Activated CD4-positive, alpha-beta T cell treated with anti-CD3 and anti-CD28 coated beads, Interleukin-2, Interleukin-4, amounts not matched to agents 100 ng/mL and 50 ng/mL, durations not matched to agents 16 hours and 8 hours (primary cell): ENCODE measurements at places on chromosomes 2 and 18.

DNA sequence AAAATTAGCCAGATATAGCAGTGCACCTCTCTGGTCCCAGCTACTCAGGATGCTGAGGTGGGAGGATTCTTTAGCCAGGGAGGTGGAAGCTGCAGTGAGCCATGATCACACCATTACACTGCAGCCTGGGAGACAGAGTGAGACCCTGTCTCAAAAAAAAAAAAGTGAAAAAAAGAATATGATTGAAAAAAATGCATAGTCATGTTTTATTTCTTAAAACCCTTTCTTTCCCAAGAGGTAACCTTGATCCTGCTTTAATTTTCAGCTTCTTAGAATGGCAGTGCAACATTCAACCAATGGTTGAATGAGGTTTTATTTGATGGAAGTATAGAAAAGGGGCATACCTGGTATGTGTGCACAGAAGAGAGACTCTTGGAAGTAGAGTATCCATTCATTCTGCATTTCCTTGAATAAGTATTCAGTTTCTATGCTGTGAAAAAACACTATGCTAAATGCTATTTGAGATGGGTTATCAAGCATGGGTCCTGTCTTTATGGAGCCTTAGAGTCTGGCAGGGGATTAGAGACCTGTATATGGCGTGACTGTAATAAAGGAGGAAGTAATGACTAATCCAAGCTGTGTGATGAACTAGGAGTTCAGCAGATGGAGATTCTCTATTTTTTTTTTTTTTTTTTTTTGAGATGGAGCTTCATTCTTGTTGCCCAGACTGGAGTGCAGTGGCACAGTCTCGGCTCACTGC is 146.3 kb downstream of the WDSUB1 start:
- no peak for DNase-seq

DNA sequence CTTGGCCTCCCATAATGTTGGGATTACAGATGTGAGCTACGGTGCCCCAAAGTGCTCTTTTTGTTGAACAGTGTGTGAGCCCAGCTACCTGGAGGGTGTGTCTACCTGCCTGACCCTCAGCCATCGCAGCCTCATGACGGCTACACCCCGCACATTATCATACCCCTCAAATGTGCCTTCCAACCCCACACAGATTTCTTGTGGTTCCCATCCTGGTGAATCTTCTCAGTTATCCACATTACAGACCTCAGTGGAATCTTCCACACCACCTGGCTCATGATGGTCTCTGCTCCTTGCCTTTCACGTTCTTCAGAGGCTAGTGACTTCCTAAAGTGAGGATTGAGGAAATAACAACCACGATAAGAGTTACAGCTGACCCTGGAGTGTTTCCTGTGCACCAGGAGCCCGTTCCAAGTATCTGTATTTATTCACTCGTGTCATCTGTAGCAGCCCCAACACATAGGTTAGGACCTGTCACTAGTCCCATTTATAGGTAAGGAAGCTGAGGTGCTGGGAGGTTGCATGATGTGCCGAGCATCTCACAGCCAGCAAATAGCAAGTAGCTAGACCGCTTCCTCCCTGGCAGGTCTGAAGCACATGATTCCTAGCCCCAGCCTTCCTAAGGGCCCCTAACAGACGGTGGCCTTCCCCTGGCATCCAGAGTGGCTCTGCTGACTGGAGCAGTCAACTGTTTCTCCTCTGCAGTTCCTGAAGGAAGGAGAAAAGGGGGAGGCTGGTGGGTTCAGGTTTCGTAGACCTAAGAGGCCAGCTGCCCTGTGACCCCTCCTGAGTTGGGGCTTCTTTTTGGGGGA is 47.3 kb downstream of the TCF7L1 start:
- no peak for DNase-seq

DNA sequence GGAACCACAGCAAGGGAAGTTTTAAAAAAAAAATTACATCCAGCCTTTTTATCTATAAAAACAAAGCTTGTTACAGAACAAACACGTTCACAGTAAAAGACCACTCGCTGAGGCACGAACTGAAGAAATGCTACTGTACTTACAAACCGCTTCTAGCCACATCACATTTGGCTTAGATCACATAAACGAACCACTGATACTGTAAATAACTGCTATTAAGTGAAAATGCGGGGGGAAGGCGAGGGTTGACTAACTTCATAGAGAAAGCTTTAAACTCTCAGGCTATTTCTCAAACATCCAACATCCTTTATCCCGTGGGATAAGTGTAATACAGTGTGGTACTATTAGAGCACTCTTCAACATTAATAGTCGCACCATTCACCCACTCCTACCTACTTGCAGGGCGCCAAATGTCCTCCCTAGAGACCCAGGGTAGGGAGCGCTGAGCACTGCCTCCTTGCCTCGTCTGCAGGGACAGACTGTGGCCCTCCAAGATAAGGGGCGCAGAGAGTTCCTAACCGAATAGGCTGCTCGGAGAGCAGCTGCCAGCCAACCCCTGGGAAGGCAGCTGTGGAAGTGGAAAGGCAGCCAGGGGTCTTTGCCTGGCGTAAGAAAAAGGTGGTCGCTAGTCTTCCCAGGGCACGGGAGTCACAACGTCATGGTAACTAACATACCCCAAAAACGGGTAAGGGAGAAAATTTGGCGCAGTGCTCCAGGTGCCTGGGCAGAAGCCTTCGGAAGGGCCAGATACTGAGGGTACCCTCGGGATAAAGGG is 854 bp downstream of the GPR155 start:
- DNase-seq: peak; percentile 35

DNA sequence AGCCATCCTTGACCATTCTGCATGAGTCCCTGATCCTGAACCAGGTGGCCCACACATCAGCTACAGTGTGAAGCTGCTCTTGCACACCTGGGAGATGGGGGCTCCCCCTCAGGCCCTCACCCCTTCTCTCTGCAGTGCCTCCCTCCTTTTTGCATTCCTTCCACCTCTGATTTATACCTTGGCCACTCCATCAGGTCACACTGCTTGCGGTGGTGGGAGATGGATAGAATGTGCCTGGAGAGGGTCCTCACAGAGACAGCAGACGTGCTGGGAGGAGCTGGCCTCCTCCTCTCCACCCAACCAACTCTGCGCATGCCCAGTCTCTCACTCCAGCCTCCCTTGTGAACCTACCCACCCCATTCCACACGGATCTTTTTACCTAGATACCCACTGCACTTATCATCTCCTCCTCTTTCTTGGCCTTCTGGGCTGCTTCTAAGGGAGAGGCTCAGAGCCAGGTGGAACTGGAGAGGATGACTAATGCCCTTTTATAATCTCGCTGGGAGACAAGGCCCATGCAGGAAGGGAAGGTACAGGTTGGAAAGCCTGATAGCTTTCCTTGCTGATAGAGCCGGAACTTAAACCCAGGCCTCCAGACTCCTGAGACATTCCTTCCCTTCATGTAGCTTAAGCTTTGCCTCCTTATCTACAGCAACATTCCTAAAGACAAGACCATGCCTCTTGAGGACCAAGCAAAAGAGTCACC is 205.1 kb downstream of the ZBTB7C start:
- no peak for DNase-seq

DNA sequence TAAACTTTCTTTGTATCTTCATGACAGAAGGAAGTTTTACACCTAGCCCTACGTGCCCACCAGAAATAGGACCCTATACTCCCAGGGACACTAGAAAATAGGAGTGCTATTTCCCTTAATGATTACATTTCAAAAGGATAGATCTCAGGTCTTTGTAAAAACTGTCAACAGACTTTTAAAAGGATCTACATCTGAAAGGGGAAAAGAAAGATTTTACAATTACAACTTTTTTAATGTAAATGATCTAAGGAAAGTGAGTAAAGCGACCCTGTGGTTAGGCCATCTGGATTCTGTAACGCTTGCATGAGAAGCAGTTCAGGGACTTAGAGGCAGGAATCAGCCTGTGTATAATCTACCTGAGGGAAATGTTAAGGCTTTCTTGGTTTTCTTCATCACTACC is 431.8 kb upstream of the MC4R start:
- DNase-seq: no peak

DNA sequence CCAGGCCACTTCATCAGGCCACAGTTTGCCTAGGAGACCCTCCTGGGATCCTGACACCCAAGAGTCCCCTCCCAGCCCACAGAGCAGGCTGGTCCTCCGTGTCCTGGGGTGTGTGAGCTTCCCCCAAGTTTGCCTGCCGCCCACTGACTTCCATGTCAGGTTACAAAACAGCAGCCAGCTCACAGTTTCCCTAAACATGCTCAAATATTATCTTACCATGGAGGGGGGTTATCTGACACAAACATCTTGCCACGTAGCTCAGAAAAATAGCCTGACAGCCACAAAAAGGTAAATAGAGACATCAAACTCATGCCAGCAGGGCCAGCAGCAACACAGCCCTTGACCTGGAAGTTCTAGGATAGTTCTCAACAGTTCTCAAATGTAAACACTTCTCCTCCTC is 346.5 kb downstream of the TNS1 start:
- no peak for DNase-seq

DNA sequence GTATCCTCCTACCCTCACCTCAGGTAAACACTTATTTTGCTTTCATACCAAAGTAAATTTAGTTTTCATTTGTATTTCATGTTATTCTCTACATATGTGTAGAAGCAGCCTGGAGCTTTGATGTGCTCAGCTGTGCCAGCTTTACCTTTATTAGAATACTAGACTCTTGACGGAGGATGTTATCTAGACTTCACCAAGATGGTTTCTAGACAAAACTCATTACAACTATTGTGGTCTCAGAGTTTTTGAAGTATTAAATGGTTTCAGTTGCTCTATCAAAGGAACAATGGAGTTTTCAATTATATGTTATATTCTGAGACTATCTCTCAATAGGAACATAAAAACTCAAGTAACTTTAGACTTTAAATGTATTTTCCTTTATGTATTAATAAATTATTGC is 5.0 kb upstream of the IL18RAP start:
- no peak for DNase-seq

- DNase-seq: peak; percentile 81
Measured at GRCh38 chr2:230347659-230348305, 20.8 kb downstream of the SP140L start.

GRCh38 chr18:41524674-41525470 is 430.2 kb upstream of the PIK3C3 start:
- no peak for DNase-seq

- DNase-seq: no peak
Measured at GRCh38 chr2:66346231-66346664, 88.7 kb upstream of the MEIS1 start.
